ENCODE measurements at places on chromosomes 3 and 15.

GRCh38 chr3:194941956-194942511, 256.4 kb downstream of the FAM43A start:
- no peak for DNase-seq

DNA sequence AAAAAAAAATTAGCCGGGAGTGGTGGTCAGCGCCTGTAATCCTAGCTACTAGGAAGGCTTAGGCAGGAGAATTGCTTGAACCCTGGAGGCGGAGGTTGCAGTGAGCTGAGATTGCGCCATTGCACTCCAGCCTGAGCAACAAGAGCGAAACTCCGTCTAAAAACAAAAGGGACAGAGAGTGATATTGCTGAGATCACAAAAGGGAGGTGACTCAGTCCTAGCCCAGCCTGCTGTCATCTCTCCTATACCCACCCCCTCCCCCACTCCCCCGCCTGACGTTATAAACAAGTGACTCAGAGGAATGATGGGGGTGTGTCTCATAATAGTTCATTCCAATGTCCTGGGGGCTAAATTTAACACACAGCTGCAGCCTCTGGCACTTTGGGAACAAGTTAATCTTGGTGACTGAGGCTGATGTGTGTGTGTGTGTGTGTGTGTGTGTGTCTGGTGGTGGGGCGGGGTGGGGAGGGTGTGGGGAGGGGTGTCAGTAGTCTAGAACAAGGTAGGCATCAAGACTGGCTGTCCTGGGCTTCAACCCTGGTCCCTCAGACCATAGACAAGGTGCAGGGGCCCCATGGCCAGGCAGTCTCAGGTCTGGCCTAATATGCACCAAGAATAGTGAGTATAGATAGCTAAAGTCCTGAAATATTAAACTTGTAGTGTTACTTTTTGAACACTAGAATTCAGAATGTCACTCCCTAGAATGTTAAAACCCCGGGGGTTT, 1.3 kb upstream of the KLHL40 start:
- peak; percentile 11 for DNase-seq

DNA sequence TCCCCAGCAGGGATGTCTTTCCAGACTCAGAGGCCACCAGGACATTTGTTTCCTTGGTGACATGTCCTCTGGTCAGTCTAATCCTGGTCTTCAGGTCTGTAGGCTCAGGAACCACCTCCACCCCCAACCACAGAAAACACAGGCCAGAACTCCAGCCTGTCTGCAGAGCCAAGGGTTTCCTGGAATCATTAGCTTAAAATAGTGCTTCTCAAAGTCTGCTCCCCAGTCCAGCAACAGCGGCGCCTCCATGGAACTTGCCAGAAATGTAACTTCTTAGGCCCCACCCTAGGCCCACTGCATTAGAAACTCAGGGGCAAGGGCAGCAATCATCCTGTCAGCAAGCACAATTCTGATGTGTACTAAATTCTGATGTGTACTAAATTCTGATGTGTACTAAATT, 20.0 kb downstream of the SLC28A1 start:
- no peak for DNase-seq

GRCh38 chr3:179486806-179487205, 35.5 kb upstream of the GNB4 start:
- DNase-seq: no peak

DNA sequence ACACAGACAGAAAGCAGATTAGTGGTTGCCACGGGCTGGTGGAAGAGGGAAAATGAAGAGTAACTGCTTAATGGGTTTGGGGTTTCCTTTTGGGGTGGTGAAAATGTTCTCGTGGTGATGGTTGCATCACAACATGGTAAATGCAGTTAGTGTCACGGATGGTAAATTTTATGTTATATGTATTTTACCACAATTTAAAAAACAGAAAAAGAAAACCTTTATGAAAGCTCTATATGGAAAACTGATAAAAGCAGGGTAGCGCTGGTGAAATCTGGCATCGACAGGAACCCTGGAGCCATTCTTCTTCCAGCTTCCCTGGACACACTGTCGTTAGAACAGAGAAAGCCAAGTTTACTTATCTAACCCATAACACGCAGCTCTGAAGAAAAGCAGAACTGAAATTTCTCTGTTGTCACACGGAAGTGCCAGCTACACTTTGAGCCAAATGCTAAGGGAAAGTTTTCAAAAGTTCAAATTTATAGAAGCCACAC, 287.7 kb upstream of the NR2F2 start:
- DNase-seq: no peak

GRCh38 chr3:170494766-170495165, 76.1 kb downstream of the CLDN11 start:
- no peak for DNase-seq

DNA sequence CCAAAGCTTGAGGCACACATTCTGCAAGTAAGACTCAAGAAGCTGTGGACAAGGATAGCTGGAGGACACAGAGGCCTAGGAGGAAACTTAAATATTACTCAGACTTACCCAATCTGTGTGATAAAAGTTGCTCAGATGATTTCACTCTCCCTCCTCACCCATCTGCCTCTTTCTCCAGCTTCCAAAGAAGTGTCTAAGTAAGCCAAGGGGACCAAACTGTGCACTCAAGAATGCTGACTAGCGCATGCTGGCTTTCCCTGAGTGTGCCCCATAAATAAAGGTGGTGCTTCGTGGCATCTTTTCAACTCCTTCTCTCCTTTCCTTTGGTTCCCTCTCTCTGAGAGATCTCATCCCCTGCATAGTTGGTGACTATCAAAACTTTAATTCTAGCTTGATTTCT, 211.0 kb upstream of the LMCD1 start:
- no peak for DNase-seq

GRCh38 chr3:170721563-170721962, 135.7 kb upstream of the SLC7A14 start:
- DNase-seq: no peak

- DNase-seq: no peak
Observed at GRCh38 chr15:74297887-74298286, 61.8 kb downstream of the CCDC33 start.

GRCh38 chr3:187064210-187065115, 74.8 kb downstream of the RPL39L start:
- no peak for DNase-seq

DNA sequence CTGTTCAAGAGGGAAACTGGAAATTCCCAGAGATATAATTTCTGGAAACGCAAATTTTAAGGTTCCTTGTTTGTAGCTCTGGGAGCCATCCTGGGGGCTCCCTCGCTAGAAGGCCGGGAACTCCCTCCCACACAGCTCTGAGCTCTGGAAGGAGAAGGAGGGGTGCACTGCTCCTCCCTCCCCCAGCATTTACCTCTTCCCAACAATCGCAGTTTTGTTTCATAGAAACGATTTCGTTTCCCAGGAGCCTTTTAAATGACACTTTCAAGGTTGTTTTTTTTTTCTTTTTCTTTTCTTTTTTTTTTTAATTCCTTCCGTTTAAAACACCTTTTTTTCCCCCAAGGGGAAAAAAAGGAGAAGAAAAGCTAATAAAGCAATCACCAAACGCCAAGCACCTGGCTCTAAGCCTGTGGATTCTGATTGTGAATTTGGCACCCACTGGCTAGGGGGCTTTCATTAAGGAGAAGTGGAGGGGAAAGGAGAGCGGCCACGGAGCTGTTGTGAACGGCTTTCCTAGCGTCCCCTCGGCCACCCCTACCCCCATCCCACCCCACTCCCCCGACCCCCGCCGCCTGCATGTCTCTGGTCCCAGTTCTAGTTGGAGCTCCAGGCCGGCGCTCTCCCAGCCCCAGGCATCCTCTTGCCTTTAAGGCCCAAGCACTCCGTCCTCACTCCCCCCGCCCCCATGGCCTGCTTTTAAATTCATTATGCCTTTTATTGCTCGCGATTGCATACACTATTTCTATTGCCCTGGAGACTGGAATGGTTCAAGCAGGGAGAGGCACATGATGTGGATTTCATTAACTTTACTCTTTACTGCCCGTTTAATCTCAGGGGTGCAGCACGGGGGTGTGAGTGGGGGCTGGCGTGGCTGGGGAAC, 13.6 kb upstream of the CCDC33 start:
- no peak for DNase-seq

DNA sequence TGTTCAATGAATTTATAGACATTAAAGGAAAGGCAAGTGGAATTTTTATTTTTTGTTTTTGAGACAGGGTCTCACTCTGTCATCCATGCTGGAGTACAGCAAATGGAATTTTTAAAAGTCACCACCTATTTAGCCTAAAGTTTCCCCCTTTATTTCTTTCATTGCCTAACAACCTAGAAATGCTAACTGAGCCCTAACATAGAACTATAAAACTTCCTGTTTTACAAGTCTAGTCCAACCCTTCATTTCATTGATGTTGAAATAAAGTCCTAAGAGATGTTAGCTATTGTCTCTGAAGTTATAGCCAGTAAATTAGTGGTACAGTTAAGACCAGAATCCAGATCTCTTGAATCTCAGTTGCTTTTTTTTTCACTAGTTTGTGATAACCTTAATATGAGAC, 39.0 kb downstream of the MAPK6 start:
- no peak for DNase-seq

- DNase-seq: no peak
Observed at GRCh38 chr15:55552451-55552850, 35.7 kb downstream of the PYGO1 start.

- no peak for DNase-seq
Observed at GRCh38 chr3:13704174-13704573, 155.2 kb downstream of the FBLN2 start.

GRCh38 chr3:134350861-134351311, 23.4 kb downstream of the AMOTL2 start:
- no peak for DNase-seq

- no peak for DNase-seq
Observed at GRCh38 chr3:80368616-80369015, 600.8 kb upstream of the ROBO1 start.

- DNase-seq: no peak
Observed at GRCh38 chr3:144437989-144438388, 466.4 kb downstream of the DIPK2A start.

- DNase-seq: no peak
Observed at GRCh38 chr3:155938409-155938808, 68.0 kb downstream of the GMPS start.

GRCh38 chr15:41806291-41807181, 21.4 kb upstream of the JMJD7 start:
- no peak for DNase-seq

DNA sequence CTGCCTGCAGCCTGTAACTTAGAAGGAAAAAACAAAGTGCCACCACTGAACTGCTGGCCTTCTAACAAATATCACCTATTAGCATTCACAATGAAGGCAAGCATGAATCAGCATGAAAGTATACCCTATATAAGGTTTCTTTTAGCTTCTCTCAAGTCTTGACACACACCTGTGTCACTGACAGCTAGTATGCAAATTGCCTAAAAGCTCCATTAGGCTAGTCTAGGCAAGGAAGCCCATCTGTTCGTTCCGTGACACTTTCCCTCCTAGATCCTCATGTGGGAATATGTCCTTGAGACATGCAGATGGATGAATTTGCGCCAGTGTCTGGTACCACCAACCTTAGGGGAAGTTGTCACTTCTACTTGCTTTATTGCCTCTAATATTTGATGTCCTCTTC, 129.3 kb downstream of the RBMS3 start:
- DNase-seq: no peak

DNA sequence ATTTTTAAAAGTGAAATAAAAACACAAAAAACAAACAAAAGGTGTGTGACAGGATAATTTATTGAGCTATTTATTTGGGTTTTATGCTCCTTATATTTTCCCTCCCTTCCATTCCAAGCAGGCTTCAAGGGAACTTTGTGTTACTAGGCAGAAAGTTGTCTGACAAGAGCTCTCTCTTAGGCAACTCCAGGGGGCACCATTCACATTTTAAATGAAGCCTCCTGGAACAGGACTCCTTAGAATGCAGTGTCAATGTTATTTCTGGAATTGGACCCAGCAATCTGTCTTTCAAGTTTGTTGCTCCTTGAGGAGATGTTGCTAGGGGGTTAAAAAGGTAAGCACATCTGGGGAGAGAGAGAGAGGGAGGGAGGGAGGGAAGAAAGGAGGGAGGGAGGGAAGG, 5.4 kb upstream of the RFX7 start:
- DNase-seq: no peak

DNA sequence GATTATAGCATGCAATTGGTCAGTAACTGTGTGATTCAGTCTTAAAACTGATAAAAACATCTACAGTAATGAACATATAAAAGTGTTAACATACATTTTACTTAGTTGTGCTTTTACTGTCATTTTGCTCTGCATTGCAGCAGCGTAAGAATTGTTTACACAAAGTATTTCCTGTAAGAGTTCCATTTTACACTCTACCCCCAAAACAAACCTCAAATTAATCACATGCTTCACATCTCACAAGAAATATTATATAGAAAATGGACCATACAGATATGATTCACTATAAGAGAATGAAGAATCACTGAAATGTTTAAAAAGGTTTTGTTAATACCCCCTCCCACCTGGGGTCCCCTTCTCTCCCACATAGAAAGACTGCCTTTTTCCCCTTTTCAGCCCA, 225.9 kb upstream of the LRRN1 start:
- DNase-seq: no peak

- peak; percentile 46 for DNase-seq
Observed at GRCh38 chr3:50154840-50155490, at the start of gene SEMA3F. SEMA3F (plus strand) TSS chr3:50155324; CDS start chr3:50159623, 4,299 bp downstream.

DNA sequence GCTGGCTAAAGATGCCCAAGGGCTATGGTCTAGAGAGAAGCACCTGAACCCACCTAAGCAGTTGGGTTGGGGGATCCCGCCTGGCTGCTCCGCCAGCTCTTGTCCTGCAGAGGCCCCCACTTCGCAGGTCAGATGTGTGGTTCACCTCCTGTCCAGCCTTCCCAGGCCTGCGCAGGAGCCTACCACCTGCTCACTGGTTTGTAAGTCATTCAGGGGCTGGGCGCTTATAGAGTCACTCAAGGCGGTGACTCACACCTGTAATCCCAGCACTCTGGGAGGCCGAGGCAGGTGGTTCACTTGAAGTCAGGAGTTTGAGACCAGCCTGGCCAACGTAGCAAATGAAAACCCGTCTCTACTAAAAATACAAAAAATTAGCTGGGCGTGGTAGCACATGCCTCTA, 3.9 kb upstream of the FURIN start:
- DNase-seq: no peak

DNA sequence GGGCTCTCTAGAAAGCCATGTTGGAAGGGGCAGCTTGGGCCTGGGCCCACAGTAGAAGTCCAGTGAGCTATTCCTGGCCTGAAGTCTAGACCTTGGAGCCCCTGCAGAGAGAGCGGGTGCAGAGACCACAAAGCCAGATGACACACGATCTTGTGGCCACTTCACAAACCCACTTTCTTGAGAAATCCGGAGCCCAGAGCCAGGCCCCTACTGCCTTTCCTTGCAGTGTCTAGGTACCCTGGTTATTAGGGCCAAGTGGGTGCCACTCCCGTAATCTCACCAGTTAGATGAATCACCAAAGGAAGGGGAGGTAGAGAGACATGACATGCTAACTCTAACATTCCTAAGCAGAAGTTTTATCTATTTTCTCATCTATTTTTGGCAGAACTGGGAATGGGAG, 72.5 kb upstream of the ADAMTSL3 start:
- no peak for DNase-seq

DNA sequence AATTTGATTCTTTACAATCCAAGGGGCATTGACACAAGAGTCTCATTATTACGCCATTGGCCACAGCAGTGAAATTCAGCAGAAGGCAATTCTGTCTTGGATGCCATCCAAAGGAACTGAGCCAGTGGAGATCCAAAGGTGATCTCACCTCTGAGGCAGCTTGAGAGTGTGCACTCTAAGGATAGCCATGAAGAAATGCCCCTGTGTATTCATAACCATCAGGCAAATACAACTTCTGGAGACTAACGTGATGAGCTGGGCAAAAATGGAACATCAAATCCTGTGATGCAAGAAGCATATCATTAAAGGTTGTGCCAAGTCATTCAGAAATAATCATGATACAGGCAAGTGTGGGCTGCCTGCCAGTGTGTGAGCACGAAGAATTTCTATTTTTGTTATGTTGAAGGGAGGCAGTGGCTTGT, 41.4 kb downstream of the ROBO2 start:
- DNase-seq: no peak

All from activated CD4-positive, alpha-beta T cell treated with anti-CD3 and anti-CD28 coated beads, Interleukin-2, amount 50 U/mL, for 4 hours (primary cell).